ENCODE measurements at places on chromosomes 11 and 22. TPM values are rescaled to one million over a fixed set of nuclear protein-coding genes. Genes with fewer than 3 reads are reported as not detected.

Gene CALCB
- total RNA-seq, result 0.29 TPM

Gene RIBC2
- 0.69 TPM for total RNA-seq

DNA sequence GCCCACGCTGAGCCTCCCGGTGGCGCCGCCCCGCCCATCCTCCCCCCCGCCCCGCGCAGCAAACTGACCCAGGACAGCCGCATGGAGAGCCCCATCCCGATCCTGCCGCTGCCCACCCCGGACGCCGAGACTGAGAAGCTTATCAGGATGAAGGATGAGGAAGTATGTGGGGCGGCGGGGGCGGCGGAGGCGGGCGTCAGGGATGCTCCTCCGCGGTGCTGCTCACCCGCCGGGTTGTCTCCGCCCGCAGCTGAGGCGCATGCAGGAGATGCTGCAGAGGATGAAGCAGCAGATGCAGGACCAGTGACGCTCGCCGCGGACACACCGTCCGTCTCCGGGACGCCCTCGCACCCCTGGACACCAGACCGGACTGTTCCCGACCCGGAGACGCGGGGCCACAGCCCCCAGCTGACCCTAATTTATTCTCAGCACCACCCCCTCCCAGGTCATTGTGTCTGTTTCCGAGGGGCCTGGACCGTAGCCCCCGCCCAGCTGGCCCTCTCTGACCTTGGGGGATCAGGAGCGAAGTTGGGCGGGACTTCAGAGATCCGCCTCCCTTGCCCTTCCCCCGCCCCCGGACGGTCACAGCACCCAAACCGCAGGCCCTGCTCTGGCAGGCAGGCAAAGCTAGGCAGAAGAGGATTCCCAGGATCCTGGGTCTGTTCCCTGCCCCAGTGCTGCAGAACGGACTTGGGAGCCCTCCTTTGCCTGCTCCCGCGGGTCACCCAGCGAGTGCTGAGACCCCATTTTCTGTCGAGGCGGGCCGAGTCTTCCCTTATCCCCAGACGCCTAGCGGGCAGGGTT lies 959 bp upstream of the GP1BB start:
- no peak for DNase-seq

- DNase-seq, result no peak
Observed at GRCh38 chr11:2719831-2720590, 20.2 kb upstream of the KCNQ1OT1 start.

GRCh38 chr22:46636221-46637002 lies 16.2 kb downstream of the GRAMD4 start:
- DNase-seq, result no peak

DNA sequence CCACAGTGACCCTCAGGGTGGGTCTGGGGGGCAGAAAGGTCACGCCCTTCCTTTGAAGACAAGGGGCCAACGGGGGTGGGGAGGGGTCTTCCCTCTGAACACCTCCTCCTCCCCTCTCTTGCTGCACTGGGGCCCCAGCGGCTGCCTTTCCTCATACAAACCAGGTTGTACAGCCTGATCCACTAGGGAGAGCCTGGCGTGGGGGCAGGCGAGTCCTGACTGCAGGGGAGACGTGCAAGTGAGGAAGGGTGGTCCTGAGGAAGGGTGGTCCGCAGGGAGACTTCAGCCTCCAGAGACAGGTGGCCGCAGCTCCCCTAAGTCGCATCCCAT lies 43.6 kb upstream of the LINC01488 start:
- DNase-seq, result no peak
